ENCODE measurements at places on chromosomes 7 and 10. TPM values are rescaled to one million over a fixed set of nuclear protein-coding genes. Genes with fewer than 3 reads are reported as not detected.

Gene AKR1C4
- total RNA-seq = not detected

Gene TEX47
- total RNA-seq = not detected

Gene CWF19L1
- 33.3 TPM for total RNA-seq

Gene MET
- 80.8 TPM for total RNA-seq

Gene ZNF727
- not detected for total RNA-seq

Gene ANAPC16
- 59.8 TPM for total RNA-seq

Gene ACSL5
- total RNA-seq = 22.7 TPM

Gene SSMEM1
- total RNA-seq = not detected

Gene AOAH
- not detected for total RNA-seq

Gene TMEM229A
- total RNA-seq = not detected

Gene SEC31B
- total RNA-seq = 2.4 TPM

Gene DGKI
- total RNA-seq = 0.53 TPM

Gene TMEM140
- 13.4 TPM for total RNA-seq

Gene INTS1
- 39.2 TPM for total RNA-seq

Gene LZTS2
- total RNA-seq = 56.0 TPM

Gene SFRP5
- total RNA-seq = not detected

Gene TOMM7
- 162 TPM for total RNA-seq

Gene ADRA2A
- 0.49 TPM for total RNA-seq

Gene PRSS37
- not detected for total RNA-seq

Gene SPACDR
- total RNA-seq = 1.2 TPM

Gene GIMAP8
- 104 TPM for total RNA-seq

Gene BAMBI
- total RNA-seq = 4.8 TPM

Gene NUTM2B
- total RNA-seq = 0.11 TPM

Gene BAIAP2L1
- total RNA-seq = 0.04 TPM

Gene ZNF12
- total RNA-seq = 12.4 TPM

Gene ACTL6B
- not detected for total RNA-seq

Gene SLC16A9
- not detected for total RNA-seq

Gene IKZF1
- under 0.01 TPM for total RNA-seq

Measured in pulmonary artery endothelial cell (primary cell).